ENCODE measurements at places on chromosomes 2 and 18.

GRCh38 chr2:195498176-195498575, 158.8 kb upstream of the SLC39A10 start:
- DNase-seq, result peak; percentile 13

DNA sequence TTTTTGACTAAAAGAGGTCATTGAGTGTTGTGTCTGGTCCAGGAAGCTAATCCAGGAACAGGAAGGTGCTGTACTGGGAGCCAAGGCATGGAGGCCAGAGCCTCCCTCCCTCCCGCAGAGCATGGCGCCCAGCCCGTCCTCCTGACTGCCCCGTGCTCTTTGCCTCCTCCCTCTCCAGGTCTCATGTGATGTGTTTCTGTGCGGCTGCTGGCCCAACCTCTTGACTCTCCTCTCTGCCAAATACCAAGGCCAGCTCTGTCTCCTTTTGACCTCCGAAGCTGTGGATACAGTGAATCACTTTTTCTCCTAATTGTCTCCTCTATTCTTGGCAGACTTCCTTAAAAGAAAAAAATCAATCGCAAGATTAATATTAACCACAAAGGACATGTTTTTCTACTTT, 284.1 kb downstream of the PHLPP1 start:
- peak; percentile 62 for DNase-seq

- peak; percentile 67 for DNase-seq
These were observed 27.4 kb upstream of the CNNM3 start for GRCh38 chr2:96788442-96789244.

DNA sequence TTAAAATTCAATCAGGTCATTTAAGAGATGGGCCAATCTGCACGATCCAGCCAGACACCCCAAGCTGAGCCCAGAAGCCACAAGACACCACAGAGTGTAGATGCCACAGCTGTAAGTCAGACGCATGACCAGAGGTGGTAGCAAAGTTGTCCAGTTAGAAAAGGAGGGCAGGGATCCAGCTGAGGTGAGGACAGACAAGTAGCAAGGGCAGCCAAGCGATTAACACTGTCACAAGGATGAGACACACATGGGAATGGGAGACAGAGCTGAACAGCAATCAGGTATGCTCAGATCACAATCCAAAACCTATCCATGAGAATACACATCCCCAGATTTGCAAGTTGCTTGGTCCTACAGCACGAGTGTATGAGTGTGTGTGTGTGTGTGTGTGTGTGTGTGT, 143.4 kb upstream of the STK17B start:
- no peak for DNase-seq

DNA sequence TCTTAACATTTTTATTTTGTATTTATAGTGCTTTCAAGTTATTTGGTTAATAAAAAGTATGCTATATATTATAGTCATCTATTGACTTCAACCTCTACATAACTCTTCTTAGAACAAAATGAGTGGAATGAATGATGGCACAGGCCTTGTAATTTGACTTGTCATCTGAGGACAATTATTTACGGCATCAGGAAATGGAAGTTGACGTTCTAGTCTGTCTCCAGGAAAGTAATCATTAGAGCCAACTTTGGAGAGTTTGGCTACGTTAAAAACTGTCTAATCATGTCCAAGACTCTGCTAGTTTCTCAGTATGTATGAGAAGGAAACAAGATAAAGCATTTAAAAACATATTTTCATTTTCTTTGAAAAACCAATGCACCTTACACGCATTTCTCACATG, 353.6 kb downstream of the ARHGAP15 start:
- no peak for DNase-seq

DNA sequence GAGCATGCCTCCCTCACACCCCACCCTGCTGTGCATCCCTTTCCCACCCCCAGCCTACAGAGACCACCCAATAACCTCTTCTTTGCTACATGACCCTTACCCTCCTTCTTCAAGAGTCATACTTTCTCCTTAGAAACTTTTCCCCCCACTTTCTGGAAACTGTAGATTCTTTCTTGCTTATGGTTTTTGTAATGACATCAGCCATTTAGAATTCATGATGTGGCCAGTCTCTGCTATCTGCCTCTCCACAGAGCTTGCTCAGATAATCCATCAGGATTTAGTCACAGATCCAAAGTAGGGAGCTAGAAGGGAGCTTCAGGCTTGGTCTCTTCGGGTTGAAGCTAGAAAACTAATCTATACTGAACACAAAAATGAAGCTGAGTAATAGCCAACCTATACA, 36.5 kb downstream of the GALM start:
- no peak for DNase-seq

GRCh38 chr2:229282758-229283546, 11.9 kb upstream of the PID1 start:
- no peak for DNase-seq

All from gastrocnemius medialis (tissue), 4 donors.